Lung (tissue), 17 donors: ENCODE measurements at places on chromosomes 6 and 20. TPM values are rescaled to one million over a fixed set of nuclear protein-coding genes. Genes with fewer than 3 reads are reported as not detected.
A peak's percentile ranks its signal among the peaks of the same experiment; 100 is the strongest.

GRCh38 chr20:63235399-63235983, at the start of gene BIRC7:
BIRC7 (plus strand) TSS chr20:63235905; CDS start chr20:63236097, 192 bp downstream.
- DNase-seq, result peak; percentile 29
- no peaks in the 10 kb centered on the region for H3K36me3 ChIP-seq
- no peak within 1 kb of the TSS for H3K4me3 ChIP-seq
- H3K4me1 ChIP-seq, result peaks cover 2% of the 10 kb centered on the region

GRCh38 chr6:71011871-71012371, 55.1 kb upstream of the B3GAT2 start:
- H3K4me3 ChIP-seq, result no peak overlapping the region
- H3K27me3 ChIP-seq, result no peaks in the 10 kb centered on the region
- no peaks in the 10 kb centered on the region for H3K4me1 ChIP-seq
- no peak overlapping the region for H3K27ac ChIP-seq

- DNase-seq, result peak; percentile 49
- H3K27ac ChIP-seq, result peak overlapping the region; percentile 93
- H3K4me3 ChIP-seq, result peak overlapping the region; percentile 100
- no peaks in the 10 kb centered on the region for H3K27me3 ChIP-seq
- peaks cover 10% of the 10 kb centered on the region for H3K36me3 ChIP-seq
These were observed 600 bp downstream of the XPO5 start for GRCh38 chr6:43575105-43575771.

- no peaks in the 10 kb centered on the region for H3K27me3 ChIP-seq
- H3K36me3 ChIP-seq, result no peaks in the 10 kb centered on the region
- no peaks in the 10 kb centered on the region for H3K4me1 ChIP-seq
- no peak overlapping the region for H3K27ac ChIP-seq
- H3K4me3 ChIP-seq, result no peak overlapping the region
These were observed 107.3 kb downstream of the CEP57L1 start for GRCh38 chr6:109202409-109203264.

DNA sequence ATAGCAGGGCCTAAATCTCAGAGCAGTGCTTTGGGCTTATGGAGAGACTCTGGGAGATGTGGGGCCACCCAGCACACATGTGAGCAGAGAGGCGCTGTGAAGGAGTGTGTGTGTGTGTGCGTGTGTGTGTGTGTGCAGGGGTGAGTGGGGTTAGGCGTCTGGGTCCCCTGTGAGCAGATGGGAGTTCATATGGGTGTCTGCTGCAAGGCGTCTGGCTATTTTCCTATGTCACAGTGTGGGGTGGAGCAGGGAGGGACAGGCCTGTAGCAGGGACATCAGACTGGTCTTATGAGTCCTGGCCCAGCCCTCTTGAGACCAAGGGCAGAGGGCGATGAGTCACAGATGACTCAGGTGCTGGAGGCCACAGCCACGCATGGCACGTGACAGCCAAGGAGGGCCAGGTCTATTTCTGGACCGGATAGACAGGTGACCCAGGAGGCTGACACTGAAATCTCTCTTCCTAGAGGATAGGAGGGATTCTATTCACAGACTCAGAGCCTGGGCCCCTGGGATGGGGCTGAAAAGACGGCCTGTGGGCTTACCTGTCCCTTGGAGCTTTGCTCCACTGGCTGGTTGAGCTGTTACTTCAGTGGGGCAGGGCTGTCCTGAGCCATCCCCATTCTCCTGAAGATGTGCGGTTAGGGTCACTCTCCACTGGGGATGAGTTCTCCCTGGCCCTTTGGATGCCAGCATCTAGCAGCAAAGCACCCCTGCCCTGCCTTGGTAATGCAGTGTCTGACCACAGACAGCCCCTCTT, 28.9 kb downstream of the VEGFA start:
- peak overlapping the region; percentile 83 for H3K27ac ChIP-seq
- no peaks in the 10 kb centered on the region for H3K27me3 ChIP-seq
- H3K4me1 ChIP-seq, result peaks cover 17% of the 10 kb centered on the region
- no peak for DNase-seq
- no peak overlapping the region for H3K4me3 ChIP-seq
- H3K36me3 ChIP-seq, result no peaks in the 10 kb centered on the region

The BAK1 gene
- 23.2 TPM for total RNA-seq

GRCh38 chr6:797479-798077, 104.6 kb upstream of the EXOC2 start:
- DNase-seq, result peak; percentile 84
- no peak overlapping the region for H3K27ac ChIP-seq
- no peaks in the 10 kb centered on the region for H3K36me3 ChIP-seq
- no peaks in the 10 kb centered on the region for H3K4me1 ChIP-seq
- no peak overlapping the region for H3K4me3 ChIP-seq

- H3K27me3 ChIP-seq, result no peaks in the 10 kb centered on the region
- DNase-seq, result no peak
- H3K4me1 ChIP-seq, result peaks cover 3% of the 10 kb centered on the region
- H3K36me3 ChIP-seq, result no peaks in the 10 kb centered on the region
These were observed 562.3 kb upstream of the BTBD3 start for GRCh38 chr20:11355345-11355744.

- H3K4me1 ChIP-seq, result no peaks in the 10 kb centered on the region
- no peaks in the 10 kb centered on the region for H3K36me3 ChIP-seq
- no peak overlapping the region for H3K4me3 ChIP-seq
- no peak overlapping the region for H3K27ac ChIP-seq
- no peaks in the 10 kb centered on the region for H3K27me3 ChIP-seq
- DNase-seq, result no peak
These were observed 29.9 kb upstream of the SLC23A2 start for GRCh38 chr20:5031206-5031557.

The PCK1 gene
- total RNA-seq, result 1.7 TPM

The TCEA2 gene
- 32.8 TPM for total RNA-seq

GRCh38 chr20:48760403-48760983, 67.3 kb downstream of the PREX1 start:
- H3K4me1 ChIP-seq, result peaks cover 21% of the 10 kb centered on the region
- peaks cover 15% of the 10 kb centered on the region for H3K27me3 ChIP-seq
- no peaks in the 10 kb centered on the region for H3K36me3 ChIP-seq
- no peak for DNase-seq

- no peak overlapping the region for H3K27ac ChIP-seq
- no peaks in the 10 kb centered on the region for H3K36me3 ChIP-seq
- H3K4me1 ChIP-seq, result no peaks in the 10 kb centered on the region
- no peaks in the 10 kb centered on the region for H3K27me3 ChIP-seq
- DNase-seq, result no peak
- H3K4me3 ChIP-seq, result no peak overlapping the region
These were observed 508.9 kb upstream of the ADGRB3 start for GRCh38 chr6:68126089-68126749.

DNA sequence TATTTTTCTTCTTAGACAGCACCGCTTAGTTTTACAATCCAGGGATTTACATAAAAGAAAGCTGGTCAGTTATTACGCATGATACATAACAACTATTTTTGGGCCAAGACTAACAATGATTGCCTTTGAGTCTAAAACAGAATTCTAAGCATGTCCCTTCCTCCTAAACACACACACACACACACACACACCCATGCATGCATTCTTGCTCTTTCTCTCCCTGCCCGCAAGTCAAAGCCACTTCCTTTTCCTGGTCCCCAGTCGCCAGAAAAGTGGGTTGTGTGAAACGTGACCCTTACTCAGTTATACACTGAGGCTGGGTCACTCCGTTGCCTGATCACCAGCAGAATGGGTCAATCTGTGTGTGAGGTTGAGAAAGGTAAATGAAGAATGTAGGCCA, 31.4 kb downstream of the FYN start:
- no peaks in the 10 kb centered on the region for H3K27me3 ChIP-seq
- H3K27ac ChIP-seq, result no peak overlapping the region
- no peaks in the 10 kb centered on the region for H3K36me3 ChIP-seq
- no peak overlapping the region for H3K4me3 ChIP-seq

GRCh38 chr20:3734111-3734843, 1.8 kb downstream of the HSPA12B start:
- peaks cover 3% of the 10 kb centered on the region for H3K36me3 ChIP-seq
- H3K4me1 ChIP-seq, result peaks cover 12% of the 10 kb centered on the region
- H3K4me3 ChIP-seq, result no peak overlapping the region
- H3K27me3 ChIP-seq, result no peaks in the 10 kb centered on the region

DNA sequence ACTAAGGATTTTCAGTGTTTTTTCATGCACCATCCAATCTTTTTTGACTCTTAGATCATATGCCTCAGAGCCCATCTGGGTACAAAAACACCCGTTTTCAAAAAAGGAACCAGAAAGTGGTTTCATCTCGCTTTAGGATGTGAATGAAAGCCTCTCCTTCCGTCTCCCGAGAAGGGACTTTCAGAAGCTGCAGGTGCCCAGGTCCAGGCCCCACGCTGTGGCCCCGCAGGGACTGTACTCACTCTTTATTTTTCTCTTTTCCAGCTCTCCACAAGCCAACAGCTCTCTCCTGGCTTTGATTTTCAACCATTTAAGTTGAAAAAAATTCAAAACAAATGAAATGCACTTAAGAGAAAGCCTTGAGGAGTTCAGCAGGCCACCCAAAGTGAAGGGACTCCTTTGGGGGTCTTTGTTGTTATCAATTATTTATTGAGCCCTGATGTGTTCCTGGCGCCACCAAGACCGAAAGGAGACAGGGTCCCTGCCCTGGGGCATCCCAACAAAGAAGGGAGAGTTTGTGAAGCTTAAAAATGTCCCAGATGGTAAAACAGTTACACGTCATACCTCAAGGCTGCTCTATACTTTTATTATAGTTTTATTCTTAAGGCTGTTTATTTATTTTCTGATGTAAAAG, 467.3 kb downstream of the PREX1 start:
- no peak for DNase-seq
- no peaks in the 10 kb centered on the region for H3K27me3 ChIP-seq
- no peaks in the 10 kb centered on the region for H3K36me3 ChIP-seq
- H3K4me3 ChIP-seq, result no peak overlapping the region

DNA sequence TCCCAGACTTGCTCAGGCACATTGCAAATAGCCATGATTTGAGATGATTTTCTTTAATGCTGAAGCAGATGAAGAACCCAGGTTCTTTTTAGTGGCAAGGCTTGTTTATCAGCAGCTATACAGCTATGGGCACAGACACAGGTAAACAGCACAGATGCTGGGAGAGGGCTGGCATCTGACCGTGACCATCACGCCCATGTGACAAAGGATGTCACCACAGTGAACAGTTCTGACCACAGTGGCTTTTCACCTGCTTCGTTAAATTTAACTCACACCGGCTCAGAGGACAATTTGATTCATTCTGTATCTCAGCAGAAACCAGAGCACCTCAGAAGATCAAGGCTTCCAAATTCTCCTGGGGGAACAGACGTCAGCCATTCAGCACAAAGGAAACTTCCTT, 142.6 kb downstream of the CDH26 start:
- no peaks in the 10 kb centered on the region for H3K36me3 ChIP-seq
- no peaks in the 10 kb centered on the region for H3K27me3 ChIP-seq
- no peak for DNase-seq

GRCh38 chr20:57619051-57619831, 985 bp downstream of the ZBP1 start:
- no peaks in the 10 kb centered on the region for H3K4me1 ChIP-seq
- no peak for DNase-seq
- H3K27ac ChIP-seq, result no peak overlapping the region
- no peaks in the 10 kb centered on the region for H3K36me3 ChIP-seq
- no peak overlapping the region for H3K4me3 ChIP-seq

DNA sequence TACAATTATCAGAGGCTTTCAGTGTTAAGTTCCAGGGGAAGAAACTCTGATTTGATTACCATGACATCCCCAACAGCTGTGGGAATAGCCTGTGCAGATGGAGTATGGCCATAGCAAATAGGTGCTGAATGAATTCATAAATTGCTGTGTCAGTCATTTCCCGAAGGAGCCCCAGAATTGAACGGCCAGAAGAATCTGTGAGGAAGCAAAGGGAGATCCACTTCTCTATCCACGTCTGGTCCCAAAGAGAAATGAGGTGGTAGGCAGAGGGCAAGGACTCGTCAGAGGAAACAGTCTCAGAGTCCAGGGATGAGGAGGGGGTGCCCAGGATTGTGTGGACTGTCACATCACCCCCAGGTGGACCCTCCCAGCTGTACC, 3.1 kb upstream of the TAF8 start:
- no peak for DNase-seq
- no peaks in the 10 kb centered on the region for H3K27me3 ChIP-seq
- peak overlapping the region; percentile 95 for H3K27ac ChIP-seq

DNA sequence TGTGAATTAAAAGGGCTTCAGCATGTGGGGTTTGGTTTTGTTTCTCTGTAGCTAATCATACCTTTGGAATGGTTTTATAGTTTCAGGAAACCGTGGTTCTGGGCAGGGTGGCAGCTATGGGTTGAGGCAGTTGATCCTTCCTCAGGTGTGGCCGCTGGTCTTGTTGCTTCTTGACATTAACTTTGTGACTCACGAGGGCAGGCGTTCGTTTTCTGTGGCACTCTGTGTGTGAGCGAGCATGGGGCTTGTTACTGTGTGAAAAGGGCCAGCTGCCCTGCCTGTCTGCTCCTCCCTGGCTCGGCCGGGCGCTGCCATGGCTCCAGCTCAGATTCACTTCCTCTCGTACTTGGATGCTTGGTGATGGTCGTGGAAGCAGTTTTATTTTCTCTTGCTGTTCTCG, 16.2 kb downstream of the DNAJC5 start:
- H3K27me3 ChIP-seq, result no peaks in the 10 kb centered on the region
- no peaks in the 10 kb centered on the region for H3K4me1 ChIP-seq
- no peaks in the 10 kb centered on the region for H3K36me3 ChIP-seq
- no peak for DNase-seq
- H3K27ac ChIP-seq, result peak overlapping the region; percentile 36

The SIRPA gene
- total RNA-seq, result 16.6 TPM

GRCh38 chr20:42895020-42895419, 294.7 kb downstream of the PTPRT start:
- H3K4me1 ChIP-seq, result no peaks in the 10 kb centered on the region
- H3K36me3 ChIP-seq, result no peaks in the 10 kb centered on the region
- H3K4me3 ChIP-seq, result no peak overlapping the region
- no peak for DNase-seq

DNA sequence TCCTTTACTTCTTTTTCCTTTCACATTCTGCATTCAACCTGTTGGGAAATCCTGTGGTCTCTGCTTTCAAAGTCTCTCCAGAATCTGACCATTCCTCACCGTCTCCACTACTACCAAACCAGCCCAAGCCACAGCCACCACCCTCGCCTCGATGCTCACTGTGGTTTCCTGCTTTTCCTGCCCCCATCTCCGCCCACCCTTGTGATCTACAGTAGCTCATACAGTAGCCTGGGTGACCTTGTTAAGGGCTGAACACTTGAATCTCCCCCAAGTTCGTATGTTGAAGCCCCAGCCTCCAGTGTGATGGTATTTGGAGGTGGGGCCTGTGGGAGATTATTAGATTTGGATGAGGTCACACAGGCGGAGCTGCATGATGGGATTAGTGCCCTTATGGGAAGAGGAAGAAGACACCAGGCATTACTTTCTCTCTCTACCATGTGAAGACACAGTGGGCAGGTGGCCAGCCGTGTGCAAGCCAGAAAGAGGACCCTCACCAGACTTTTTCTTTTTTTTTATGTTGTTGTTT, 189.0 kb upstream of the UST start:
- DNase-seq, result no peak
- no peak overlapping the region for H3K27ac ChIP-seq
- H3K4me3 ChIP-seq, result no peak overlapping the region
- no peaks in the 10 kb centered on the region for H3K27me3 ChIP-seq
- H3K4me1 ChIP-seq, result no peaks in the 10 kb centered on the region

- no peaks in the 10 kb centered on the region for H3K27me3 ChIP-seq
- no peak for DNase-seq
- no peak overlapping the region for H3K4me3 ChIP-seq
- no peaks in the 10 kb centered on the region for H3K36me3 ChIP-seq
These were observed 630.7 kb downstream of the HACE1 start for GRCh38 chr6:104229057-104229456.
